Thyroid gland (tissue), 4 donors: ENCODE measurements at places on chromosomes 7 and 10. TPM values are rescaled to one million over a fixed set of nuclear protein-coding genes. Genes with fewer than 3 reads are reported as not detected.

DNA sequence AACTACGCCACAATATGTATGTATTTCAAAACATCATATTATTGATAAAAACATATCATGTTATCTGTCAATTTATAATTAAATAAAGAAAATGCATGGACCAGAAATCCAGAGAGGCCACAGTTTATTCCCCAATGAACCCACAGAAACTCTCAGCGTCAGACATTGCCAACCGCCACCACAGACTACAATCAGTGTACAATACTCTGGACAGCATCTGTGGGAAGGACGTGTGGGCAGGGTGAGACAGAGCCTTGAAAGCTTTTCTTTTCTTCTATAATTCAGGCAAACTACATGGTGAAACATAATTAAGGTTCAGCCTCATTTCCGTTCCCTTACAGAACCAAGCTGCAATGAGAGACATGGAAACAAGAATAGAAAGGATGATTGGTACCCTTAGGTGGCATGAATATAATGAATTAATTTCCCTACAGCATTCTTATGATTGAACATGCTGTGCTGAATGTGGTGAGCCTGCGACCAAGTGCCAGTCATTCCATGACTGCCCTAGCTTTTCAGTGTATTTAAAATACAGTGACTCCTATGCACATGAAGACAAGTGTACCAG is 909.3 kb downstream of the SORCS1 start:
- no peak for DNase-seq

DNA sequence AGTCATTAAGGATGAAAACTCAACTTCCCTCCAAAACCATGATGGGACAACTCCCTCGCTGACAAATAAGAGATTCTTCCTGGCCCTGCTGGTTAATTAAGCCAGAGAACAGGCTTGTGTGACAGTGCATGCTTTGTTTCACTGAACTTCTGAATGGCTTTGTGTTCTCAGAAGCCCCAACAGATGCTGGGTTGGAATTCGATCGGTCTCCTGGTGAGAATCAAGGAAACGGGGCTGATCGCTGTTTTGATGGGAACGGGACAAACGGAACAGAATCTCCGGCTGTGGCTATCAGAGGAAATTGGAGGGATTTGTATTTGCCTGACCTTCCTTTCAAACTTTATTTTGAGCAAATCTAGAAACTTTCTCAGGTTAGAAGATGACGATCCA is 145.0 kb downstream of the RNF216 start:
- no peak for DNase-seq

DNA sequence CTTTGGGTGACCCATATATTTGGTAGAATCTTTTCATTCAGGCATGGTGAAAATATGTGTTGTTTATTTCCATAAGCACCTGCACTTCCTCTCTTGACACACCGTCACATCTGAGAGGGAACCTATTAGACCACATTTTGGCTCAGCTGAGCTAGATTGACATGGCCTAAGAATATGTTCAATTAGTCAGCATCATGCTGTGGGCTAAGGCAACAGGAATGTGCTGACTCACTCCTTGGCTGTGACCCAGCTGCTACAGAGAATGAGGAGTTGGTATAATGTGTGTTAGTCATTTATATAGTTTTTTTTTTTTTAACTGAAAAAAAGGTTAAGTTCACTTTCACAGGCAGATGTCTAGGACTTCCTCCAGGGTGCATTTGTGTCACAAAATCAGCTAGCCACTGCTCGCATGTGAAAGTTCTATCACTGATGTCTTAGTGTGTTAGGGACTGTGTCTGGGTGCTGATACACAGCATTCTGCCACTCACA is 180.6 kb downstream of the SEMA3E start:
- peak; percentile 90 for DNase-seq

MYH16 gene
- total RNA-seq, result not detected

DNA sequence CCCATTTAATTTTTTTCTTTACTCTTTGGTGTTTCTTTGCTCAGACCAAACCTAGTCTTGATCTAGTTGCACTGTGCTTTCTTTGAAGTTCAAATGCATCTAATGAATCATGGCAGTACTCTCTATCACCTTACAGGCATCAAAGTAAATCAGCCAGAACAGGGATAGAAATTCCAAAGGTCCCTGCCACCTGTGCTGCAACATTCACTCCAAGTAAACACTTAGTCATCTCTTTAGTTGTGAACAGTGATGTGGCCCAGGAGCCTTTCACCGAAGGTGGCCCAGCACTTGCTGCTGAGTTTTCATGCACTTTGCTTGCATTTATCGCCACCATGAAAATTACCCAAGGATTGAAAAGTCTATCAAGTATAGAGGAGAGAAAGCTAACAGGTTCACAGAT is 314.1 kb upstream of the ETV1 start:
- DNase-seq, result no peak
